ENCODE measurements at places on chromosomes 2 and 18.
A peak's percentile ranks its signal among the peaks of the same experiment; 100 is the strongest.

GRCh38 chr2:151193576-151193975 lies 68.1 kb downstream of the RBM43 start:
- DNase-seq: no peak

- no peak for DNase-seq
Measured at GRCh38 chr2:36513661-36514060, 84.3 kb downstream of the FEZ2 start.

GRCh38 chr18:44887227-44887631 lies 206.5 kb downstream of the SETBP1 start:
- no peak for DNase-seq

- no peak for DNase-seq
Measured at GRCh38 chr2:100163605-100164004, 21.2 kb upstream of the AFF3 start.

DNA sequence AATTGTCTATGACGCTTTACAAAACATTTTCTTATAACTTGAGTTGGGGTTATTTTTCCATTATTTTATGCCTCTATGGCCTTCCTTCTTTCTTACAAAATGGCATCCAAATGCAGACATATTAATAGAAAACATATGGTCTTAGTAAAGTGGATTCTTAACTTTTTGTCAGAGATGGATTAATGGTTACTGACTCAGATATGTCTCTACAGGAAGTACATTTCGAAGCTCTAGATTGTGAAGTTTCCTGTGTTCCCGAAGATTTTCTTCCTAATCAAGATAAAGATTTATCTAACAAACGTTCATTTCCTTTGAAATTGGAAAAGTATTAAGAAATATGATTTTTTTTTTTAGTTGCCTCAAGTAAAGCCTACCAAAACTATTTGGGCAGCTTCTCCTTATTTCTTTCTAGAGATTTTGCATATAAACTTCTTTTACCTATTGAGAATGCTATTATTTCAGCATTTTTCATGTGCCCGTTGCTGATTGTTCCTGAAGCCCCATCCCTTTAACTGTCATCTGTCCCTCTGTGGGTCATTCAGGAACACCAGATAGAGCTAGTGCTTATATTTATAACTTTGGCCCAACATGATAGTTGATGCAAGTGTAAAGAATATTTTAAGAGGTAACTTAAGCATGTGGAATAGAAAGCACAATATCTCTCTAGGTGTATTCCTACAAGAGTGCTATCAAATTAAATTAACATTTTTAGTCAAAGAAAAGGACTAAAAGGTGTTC lies 498.0 kb downstream of the CCDC85A start:
- DNase-seq: no peak

GRCh38 chr2:210752532-210752931 lies 196.1 kb downstream of the CPS1 start:
- DNase-seq: no peak

DNA sequence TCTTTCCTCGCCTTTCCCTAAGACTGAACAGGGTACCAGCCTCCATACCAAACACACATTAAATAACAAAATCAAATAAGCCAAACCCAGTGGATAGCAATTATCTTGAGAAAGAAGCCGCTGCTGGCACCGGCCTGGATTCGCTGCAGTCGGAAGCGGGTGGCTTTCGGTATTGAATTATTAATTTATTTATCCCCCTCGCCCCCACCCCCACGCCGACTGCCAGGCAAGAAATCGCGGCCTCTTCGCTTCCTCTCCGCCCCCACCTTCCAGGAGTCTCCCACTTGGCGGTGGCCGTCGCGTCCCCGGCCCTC lies 370 bp upstream of the ZNF804A start:
- no peak for DNase-seq

GRCh38 chr2:96906729-96907114 lies 36.8 kb upstream of the SEMA4C start:
- no peak for DNase-seq

GRCh38 chr2:100589527-100589926 lies 26.7 kb downstream of the PDCL3 start:
- DNase-seq: no peak

DNA sequence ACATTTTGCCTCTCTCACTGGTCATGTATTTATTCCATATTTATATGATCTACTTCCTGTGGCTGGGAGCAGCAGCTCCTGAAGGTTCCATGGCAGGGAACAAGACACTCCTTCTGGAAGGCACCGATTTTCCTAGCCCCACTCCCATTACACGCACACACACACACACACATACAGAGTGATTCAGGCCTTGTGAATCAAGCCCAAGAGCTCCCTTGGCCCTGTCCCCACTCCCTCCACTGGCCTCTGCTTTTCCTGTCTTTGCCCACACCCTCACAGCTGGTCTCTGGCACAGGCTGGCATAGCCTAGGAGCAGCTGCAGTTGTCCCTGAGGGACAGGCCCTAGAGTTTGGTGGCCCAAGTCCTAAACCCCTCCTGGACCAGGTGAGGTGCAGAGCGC lies 201.7 kb downstream of the NAPG start:
- DNase-seq: no peak

DNA sequence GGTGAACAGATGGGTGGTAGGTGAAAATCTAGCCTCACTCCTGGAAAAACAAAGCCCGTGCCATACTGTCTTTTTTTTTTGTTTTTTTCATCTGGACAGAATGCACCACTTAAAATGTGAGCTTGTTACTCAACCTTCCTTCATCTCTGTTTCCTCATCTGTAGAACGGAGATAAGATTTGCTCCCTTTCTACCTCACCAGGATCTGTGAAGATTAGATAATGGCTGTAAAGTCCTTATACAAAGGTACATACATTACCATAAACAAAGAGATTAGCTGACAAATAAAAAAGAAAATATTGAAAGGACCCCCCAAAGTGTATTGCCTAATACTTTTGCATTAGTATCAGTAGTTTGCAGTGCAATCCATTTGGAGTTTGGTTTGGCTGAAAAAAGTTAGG lies 75.4 kb upstream of the ZEB2 start:
- DNase-seq: no peak

- no peak for DNase-seq
Measured at GRCh38 chr2:6885968-6886367, 8.4 kb downstream of the RSAD2 start.

DNA sequence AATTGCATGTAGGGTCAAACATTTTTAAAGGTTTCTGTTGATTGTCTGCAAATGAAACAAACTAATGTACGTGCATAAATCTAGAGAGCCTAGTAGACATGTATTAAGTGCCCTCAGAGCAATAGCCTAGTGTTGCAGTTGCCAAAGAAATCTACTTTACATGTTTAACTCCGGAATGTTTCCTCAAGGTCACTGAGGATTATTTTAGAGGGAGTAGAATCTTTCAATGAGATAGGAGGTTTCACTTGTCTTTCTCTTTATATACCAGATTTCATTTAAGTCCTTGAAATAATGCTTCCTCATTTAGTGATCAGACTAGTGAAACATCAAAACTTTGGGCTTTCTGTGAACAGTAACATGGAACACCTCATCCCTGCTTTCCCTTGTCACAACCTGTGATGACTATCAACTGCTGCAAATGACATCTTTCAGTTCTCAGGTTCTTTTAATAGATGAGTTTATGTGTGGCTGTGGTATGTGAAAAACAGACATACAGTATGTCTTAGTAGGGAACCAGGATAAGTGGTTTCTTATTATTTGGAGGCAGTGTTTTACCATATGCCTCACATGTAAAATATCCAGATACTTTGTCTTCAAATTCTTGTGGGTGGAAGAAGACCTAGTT lies 5.5 kb downstream of the UBE2E3 start:
- no peak for DNase-seq

GRCh38 chr2:45974056-45974455 lies 322.6 kb downstream of the PRKCE start:
- no peak for DNase-seq

GRCh38 chr2:128788636-128789220 lies 470.1 kb upstream of the HS6ST1 start:
- no peak for DNase-seq

DNA sequence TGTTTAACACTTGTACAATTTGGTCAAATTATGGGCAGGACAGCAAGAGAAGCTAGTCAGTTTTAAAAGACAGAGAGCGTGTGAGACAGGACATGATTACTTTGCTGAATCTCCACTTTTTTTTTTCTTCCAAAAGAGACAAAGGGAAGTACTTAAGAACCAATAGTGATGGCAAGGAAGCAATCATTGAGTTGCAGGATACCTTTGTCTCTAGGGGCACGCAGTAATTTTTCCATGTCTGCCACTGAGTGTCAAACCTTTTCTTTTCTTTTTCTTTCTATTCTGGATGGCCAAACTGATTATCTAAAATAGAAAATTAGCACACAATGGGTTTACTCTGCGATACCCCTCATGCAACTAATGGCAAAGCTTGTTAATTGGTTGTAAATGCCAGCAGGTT lies 533.0 kb downstream of the PLCL1 start:
- no peak for DNase-seq

DNA sequence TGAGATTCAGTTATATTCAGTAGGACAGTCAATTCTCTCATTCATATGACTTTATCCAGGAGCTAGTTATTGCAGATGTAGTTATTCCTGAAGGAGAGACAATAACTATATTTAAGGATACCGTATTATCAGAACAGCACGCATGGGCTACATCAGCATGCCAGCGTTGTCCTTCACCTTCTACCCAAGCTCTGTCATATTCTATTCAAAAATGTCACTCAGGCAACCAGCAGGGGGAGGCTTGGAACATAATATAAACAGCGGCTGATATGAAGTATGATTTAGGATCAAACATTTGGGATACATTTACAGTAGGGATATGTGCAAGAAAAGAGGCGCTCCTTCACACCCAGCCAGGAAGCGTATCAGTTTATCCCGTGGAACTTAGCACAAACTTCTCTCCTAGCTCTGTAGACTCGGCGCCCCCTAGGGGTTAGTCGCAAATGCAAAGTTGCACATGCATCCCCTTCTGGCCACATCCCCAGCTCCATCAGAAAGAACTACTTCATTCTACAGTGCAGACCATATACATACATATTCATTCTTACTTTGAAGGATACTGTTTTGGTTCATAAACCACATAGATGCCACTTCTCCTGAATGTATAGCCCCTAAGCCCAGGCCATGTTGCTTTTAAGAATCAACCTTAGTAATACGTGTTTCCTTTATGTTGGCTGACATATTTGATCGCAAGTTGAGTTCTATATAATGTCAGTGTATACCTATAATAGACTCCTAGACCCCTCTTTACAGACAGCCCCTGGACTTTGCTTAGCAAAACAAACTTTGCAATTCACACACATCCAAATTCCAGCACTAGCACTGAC lies 759.4 kb downstream of the ADCYAP1 start:
- peak; percentile 15 for DNase-seq

GRCh38 chr2:231190531-231191197 lies 7.8 kb upstream of the ARMC9 start:
- DNase-seq: no peak

- DNase-seq: no peak
Measured at GRCh38 chr18:53864770-53865169, 359.7 kb downstream of the MBD2 start.

DNA sequence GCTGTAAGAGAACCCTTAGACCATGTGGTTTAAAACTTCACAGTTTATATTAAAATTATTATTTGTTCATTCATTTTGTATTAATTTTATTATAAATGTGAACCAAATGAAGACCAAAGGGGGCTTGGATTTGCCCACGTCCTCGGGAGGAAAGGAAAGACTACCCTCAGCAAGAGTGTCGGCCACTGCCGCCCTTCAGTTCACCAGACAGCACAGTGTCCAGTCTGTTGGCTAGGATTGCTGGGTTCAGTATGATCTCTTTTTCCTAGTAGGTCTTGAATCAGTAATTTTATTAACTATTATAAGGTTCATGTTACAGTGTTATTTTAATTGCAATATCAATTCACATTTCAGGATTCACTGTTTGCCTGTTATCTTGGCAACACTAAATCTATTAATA lies 78.2 kb upstream of the CHRNA1 start:
- DNase-seq: no peak

DNA sequence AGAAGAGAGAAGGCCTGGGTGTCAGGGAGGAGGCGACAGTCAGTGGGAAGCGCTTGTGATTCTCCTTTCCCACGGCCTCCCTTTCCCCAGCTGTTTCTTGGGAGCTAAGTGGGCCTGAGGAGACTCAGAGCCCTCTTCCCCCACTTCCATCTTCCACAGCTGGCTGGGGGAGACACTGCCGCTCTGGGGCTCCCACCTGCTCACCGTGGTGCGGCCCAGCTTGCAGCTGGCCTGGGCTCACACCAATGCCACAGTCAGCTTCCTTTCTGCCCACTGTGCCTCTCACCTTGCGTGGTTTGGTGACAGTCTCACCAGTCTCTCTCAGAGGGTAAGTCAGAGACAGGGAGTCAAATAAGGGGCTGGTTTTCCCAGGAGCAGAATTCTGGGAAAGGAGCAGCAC lies 7.1 kb downstream of the TMEM214 start:
- no peak for DNase-seq

DNA sequence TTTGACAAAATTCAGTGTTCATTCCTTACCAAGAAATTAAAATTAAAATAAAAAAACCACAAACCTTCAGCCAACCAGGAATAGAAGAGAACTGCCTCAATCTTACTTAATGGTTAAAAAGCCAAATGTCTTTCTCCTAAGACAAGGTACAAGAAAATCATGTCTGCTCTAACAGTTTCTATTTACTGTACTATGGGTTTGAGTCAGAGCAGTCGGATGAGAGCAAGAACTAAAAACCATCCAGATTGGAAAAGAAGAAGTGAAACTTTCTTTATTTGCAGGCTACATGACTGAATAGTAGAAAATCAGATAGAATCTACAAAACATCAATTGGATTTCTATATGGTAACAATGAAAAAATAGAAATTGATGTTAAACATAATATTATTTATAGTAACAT lies 555.5 kb upstream of the TNP1 start:
- DNase-seq: no peak

- no peak for DNase-seq
Measured at GRCh38 chr2:65177751-65178442, 48.0 kb upstream of the RAB1A start.

- no peak for DNase-seq
Measured at GRCh38 chr2:159900343-159900742, 102.3 kb upstream of the CD302 start.
